Right renal cortex interstitium (tissue), 3 donors: ENCODE measurements at places on chromosomes 6 and 20. TPM values are rescaled to one million over a fixed set of nuclear protein-coding genes. Genes with fewer than 3 reads are reported as not detected.

MAFB gene
- polyA plus RNA-seq = 128 TPM

RREB1 gene
- polyA plus RNA-seq = 19.8 TPM

IMPG1 gene
- polyA plus RNA-seq = 1.9 TPM

- no peak for DNase-seq
These were observed 192.0 kb upstream of the PLN start for GRCh38 chr6:118356054-118356453.

- DNase-seq = no peak
These were observed 90.6 kb upstream of the MAP3K7 start for GRCh38 chr6:90677440-90677839.

DNA sequence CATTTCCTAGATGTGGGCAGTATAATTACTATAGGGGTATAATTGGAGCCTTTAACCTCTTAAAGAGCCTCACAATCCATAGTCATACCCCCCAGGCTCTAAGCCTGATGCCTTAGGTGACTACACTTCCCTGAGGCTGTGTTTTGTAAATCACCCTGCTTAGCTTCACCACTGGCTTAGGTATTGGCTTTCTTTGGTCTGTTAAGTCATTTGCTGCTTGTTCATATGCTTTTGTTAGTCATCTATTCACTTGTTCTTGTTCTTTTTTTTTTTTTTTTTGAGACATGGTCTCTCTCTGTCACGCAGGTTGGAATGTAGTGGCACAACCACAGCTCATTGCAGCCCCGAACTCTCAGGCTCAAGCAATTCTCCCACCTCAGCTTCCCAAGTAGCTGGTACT is 26.7 kb downstream of the KAT14 start:
- no peak for DNase-seq

DNA sequence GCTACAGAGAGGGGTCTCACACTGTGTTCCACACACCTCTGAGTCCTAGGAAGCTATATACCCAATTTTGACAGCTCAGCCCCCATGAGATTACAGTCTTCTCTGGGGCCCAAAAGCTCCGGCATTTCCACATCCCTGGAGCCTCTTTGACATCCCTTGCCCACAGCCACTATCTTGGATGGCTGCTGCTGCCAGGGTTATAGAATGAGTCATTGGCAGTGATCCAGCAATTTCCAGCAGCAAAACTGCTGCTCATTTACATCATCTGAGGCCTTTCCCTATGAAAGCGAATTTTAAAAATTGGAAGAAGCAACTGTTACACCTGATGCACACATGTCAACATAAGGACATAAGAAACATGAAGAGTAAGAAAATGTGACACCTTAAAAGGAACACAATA is 590.7 kb downstream of the MEI4 start:
- no peak for DNase-seq

DNA sequence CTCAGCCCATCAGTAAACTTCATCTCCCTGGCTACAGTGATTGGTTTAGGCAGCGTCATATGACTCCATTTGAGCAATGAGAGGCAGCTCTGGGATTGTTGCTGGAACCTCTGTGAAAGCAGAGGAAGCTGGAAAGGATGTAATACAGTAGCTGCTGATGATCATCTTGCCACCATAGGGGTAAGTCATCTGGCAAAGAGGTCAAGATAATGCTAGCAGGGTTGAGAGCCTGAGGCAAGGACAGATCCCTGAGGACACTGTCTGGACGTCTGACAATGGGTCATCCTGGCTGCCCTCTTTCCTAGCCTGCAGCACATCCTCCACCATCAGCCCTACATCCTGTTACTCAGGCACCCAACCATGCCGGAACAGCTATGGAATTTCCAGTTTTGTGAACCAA is 25.5 kb upstream of the FKBP1A start:
- no peak for DNase-seq

- DNase-seq = no peak
These were observed 250.0 kb downstream of the SLC24A3 start for GRCh38 chr20:19462491-19462890.

GRCh38 chr6:126027601-126028000 is 41.3 kb downstream of the TRMT11 start:
- no peak for DNase-seq

DNA sequence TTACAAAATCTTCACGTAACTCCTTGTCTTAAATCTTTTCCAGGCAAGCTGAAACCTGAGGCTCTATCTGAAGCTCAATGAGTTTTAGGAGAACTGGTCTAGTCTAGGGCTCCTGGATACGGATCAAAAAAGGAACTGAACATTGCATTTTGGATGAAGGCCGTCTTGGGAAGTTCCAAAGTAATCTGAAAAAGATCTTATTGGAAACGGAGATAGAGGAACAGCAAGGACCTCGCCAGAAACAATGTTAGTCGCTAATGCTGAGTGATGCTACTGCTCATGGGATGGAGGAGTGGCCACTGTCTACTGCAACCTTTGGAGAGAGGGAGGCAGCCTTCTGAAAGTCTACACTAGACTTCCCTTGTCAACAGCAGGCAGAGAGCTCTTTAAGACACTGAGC is 91.4 kb upstream of the ATXN1 start:
- DNase-seq = no peak

GRCh38 chr6:33114406-33114805 is 38.6 kb downstream of the HLA-DPB1 start:
- DNase-seq = no peak
